Hippocampal formation (tissue), 2 donors: ENCODE measurements at places on chromosomes 16 and 17.

GRCh38 chr17:78128551-78129350 is at the start of gene TMC6:
TSS of gene TMC6 (minus strand) at chr17:78128755. CDS start at chr17:78126832, 1,923 bp downstream.
- DNase-seq = peak; percentile 61

DNA sequence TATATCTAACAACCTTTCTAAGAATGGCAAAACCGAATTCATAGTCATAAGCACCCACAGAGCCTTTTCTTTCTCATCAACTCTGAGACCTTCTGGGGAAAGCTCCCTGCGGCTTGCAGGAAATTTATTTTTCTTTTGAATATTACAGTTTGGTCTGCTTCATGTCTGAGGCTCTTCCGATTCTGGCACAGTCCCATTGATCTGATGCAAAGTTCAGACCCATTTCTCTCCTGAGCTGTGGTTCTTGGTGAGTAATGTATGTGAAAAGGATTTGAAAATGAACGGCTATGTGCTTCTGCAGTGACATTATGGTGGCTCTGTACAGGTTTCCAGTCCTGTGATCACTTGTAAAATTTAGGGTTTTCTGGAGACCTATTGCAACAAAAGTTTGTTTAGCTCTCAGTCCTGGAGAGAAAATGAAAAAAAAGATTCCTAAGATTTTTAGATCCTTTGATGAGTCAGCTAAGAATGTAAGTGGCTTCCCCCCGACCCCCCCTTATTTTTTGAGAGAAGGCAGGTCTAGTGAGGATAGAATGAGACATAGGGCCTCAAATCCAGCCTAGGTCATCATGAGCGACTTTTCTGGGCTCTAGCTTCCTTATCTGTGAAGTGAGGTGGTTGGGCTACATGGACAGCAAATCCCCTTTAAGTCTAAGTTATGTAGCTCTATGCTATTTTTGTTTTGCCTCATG is 4.6 kb downstream of the GAN start:
- DNase-seq = no peak

DNA sequence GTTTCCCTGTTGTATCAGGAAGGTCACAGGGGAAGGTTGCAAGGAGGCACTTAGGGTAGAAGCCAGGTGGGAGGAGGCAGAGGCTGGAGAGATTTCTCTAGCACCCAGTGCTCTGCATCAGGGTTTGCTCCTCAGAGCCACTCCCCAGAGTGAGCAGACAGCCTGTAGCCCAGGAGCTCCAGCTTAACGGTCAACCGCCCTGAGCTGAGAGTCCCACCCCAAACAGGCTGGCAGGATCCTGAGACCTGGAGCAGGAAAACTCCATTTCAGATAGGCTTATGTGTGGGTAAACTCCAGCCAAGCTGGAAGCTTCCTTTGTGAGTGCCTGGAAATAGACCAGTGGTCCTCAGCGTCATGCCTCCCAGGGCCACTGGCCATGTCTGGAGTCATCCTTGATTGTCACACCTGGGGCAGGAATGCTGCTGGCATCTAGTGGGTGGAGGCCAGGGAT is 37.9 kb downstream of the MPRIP start:
- DNase-seq = no peak

DNA sequence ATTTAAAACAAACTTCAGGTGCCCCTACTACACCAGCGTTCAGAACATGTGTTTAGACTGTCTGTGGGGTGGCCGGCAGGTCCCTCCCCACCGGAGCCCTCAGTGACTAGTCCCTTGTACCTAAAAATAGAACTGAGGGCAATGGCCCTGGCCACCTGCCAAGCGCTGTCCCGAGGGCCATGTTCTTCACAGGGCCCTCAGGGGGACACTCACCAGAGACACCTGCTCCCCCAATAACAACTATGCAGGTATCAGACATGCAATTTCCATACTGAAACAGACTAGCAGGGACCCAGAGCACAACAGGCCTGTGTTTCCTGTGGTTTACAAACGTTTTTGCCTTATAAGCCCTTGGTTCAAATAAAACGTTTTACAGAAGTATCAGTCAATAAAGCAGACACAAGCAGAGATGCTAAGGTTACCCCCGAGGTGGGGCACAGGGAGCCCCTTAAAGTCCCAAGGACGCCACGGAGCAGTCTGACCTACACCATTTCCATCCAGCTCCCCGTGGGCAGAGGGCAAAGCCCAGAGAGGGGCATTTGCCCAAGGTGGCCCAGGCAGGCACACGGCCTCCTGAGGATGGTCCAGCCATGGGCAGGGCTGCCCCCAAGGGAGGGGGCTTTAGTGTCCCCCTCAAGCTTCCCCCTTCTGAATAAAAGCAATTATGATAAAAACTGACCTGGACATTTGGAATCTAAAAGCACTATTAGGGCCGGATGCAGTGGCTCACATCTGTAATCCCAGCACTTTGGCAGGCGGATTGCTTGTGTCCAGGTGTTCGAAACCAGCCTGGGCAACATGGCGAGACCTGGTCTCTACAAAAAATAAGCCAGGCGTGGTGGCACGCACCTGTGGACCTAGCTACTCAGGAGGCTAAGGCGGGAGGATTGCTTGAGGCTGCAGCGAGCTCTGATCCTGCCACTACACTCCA is 896 bp upstream of the MYLK3 start:
- no peak for DNase-seq

- no peak for DNase-seq
Observed at GRCh38 chr16:85172455-85173145, 60.3 kb upstream of the CIBAR2 start.

DNA sequence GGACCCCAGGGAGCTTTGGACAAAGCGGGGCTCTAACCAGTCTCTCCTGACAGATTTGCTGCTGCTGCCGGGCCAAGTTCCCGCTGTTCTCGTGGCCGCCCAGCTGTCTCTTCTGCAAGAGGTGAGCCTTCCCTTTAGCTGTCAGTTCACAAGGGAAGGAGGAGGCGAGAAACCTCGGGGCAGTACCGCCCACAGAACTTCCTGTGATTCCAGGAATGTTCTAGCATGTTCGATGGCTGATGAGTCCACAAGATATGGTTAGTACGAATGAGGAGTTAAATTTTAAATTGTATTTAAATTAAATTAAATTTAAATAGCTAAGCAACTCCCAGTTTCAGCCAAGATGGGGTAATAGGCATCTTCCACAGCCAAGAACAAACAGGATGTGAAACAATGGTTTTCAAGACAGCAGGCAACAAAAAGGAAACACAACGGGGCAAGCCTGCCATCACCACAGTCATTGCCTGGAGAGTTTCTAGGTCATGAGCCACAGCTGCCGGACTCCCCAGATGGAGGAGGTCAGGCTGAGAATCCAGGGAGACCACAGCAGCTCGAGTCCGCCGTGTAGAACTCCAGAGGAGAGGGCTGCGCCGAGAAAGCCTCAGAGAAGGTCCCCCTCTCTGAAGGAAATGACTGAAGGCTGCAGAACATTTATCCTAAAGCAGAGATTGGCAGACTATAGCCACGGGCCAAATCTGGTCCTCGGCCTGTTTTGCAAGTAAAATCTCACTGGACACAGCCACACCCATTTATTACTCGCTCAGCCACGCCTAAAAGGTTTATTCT is 9.5 kb upstream of the TCF25 start:
- DNase-seq = peak; percentile 2

GRCh38 chr16:30660424-30661261 is 2.4 kb downstream of the FBRS start:
- no peak for DNase-seq

DNA sequence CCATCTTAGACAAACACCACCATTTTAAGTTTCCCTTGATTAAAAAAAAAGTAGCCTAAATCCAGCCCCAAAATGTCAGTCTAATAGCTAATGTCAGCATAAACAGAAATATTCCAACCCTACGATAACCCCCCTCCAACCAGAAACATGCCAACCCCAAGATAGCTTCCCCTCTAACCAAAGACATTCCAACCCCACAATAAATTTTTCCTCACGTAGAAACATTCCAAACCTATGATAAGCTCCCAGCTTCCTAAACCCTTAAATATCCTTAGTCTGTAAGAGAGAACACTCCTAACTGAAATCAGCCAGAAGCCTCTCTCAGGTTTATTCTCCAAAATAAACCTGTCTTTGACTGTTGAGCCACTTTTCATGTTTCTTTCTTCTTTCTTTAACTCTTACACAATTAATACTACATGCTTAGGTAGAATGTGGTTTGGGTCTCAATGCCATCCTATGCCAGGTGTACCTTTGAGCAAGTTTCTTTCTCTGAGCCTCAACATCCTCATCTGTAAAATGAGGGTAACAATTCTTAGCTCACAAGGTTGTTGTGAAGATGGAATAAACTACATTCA is 10.5 kb upstream of the KRT38 start:
- no peak for DNase-seq

GRCh38 chr16:11494029-11494428 is 92.7 kb downstream of the LITAF start:
- DNase-seq = no peak

- no peak for DNase-seq
Observed at GRCh38 chr16:85579191-85579590, 33.9 kb upstream of the GSE1 start.

GRCh38 chr17:17079336-17079735 is 37.1 kb downstream of the MPRIP start:
- no peak for DNase-seq

DNA sequence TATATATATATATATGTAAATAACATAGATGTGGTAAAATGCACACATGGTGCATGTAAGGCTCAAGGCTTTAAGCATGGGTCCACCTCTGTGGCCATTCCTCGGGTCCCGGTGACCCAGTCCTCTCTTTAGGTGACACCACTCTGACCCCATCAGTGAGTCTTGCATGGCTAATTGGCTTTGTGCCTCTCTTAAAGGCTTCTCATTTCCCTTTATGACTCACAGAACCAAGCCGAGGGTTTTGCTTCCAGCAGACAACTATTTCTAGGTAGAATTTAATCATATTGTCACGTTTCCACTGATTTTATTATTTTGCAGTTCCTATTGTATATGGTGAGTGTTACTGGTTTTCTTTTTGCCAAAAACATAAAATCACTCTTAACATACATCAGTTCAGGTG is 59.7 kb downstream of the PLCG2 start:
- no peak for DNase-seq
